GM12878 (cell line): ENCODE measurements at places on chromosomes 7 and 10. TPM values are rescaled to one million over a fixed set of nuclear protein-coding genes. Genes with fewer than 3 reads are reported as not detected.

The NPY gene
- total RNA-seq, result not detected in 2 replicates

The ANKIB1 gene
- total RNA-seq, result 33.8 and 36.0 TPM in 2 replicates

- DNase-seq, result no peak
These were observed 67.0 kb downstream of the GSDME start for GRCh38 chr7:24690251-24690650.

DNA sequence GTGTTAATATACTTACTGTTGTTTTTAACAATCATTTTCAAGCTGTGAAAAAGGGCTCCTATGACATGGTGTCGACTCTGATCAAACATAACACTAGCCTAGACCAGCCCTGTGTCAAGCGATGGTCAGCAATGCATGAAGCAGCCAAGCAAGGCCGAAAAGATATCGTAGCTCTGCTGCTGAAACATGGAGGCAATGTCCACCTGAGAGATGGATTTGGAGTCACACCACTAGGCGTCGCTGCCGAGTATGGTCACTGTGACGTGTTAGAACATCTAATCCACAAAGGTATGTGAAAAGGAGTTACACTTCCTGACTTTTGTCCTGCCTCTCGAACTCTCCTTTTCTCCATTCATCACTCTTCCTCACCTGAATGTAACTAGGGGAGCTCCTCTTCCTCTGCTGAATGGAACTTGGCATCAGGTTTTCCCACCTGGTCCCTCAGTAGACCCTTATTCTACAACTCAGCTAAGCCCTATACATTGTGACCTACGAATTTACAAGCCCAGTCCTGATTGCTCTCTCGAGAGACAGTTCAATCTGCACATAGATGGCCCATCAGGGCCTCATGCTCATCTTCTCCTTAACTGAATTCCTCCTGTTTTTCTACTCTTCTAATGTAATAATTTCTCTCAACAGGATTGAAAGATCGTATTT lies 23.0 kb downstream of the ASB15 start:
- peak; percentile 25 for DNase-seq
